ENCODE measurements at places on chromosomes 1 and 21.
A peak's percentile ranks its signal among the peaks of the same experiment; 100 is the strongest.

DNA sequence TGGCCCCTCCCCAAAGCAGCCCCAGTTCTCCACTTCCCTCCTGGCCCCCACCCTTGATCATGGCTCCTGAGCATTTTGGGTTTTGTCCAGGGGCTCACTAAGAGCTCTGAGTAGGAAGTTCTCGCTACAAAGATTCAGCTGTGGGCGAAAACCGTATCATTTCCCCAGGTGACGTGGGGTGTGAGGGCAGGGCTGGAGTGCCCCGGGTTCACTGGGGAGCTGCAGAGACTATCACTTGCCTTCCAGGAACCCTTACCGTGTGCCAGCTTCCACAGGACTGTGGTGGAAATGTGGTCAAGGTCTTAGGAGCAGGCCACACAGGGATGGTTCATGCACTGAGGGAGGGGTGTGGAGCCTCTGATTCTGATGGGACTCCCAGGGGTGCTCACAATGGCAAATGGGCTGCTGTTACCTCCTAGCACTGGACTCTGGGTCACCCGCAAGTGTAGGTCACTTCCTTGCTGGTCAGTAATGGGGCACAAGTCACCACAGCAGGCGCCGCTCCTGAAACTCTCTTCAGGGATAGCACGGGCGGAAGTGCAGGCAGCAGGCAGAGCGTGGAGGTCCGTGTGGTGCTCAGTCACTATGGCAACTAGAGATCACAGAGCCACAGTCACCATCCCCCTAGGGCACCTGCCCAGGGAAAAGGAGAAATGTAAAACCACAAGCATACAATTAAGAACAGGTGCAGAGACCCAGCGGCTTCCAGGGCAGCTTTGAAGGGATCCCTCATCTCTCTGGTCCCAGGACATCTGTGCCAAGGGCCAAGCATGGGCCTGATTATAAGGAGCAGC, 35.4 kb downstream of the RSPH1 start:
- no peak for DNase-seq

GRCh38 chr1:219266524-219266923, 92.8 kb downstream of the LYPLAL1 start:
- DNase-seq: no peak

DNA sequence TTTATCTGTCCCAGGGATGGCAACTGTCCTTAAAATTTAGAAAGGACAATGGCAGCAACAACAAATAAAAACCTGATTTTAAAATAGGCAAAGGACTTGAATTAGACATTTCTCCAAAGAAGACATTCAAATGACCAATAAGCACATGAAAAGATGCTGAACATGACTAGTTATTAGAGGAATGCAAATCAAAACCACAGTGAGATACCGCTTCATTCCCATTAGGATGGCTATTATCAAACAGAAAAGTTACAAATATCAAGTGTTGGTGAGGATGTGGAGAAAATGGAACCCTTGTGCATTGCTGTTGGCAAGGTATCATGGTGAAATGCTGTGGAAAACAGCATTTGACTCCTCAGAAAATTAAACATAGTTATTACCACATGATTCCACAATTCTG, 120.7 kb downstream of the CRB1 start:
- no peak for DNase-seq

DNA sequence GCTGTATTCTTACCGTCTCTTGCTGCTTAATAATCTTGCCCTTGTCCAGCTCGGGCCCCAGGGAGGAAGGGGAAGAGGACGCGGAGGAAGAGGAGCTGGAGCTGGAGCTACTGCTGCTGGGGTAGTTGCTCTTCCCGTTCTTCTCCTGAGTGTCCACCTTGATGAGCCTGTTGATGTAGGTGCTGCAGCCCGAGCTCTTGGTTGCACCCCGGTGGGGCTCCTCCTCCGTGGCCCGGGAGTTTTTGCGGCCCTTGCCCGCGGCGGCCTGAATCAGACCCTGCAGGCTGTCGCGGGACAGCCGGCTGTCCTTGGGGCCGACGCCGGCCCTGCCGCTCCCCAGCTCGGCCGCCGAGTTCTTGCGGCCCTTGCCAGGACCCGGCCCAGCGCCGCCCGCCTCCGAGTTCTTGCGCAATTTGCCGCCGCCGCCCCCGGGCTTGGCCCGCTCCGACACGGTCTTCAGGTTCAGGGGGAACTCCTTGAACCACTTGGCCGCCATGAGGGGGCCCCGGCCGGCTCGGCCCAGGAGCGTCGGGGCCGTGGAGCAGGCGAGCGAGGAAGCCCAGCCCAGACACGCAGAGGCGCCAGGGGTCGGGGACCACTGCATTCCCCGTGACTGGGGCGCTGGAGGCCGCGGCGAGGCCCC, 475 bp upstream of the TDRD10 start:
- DNase-seq: no peak

DNA sequence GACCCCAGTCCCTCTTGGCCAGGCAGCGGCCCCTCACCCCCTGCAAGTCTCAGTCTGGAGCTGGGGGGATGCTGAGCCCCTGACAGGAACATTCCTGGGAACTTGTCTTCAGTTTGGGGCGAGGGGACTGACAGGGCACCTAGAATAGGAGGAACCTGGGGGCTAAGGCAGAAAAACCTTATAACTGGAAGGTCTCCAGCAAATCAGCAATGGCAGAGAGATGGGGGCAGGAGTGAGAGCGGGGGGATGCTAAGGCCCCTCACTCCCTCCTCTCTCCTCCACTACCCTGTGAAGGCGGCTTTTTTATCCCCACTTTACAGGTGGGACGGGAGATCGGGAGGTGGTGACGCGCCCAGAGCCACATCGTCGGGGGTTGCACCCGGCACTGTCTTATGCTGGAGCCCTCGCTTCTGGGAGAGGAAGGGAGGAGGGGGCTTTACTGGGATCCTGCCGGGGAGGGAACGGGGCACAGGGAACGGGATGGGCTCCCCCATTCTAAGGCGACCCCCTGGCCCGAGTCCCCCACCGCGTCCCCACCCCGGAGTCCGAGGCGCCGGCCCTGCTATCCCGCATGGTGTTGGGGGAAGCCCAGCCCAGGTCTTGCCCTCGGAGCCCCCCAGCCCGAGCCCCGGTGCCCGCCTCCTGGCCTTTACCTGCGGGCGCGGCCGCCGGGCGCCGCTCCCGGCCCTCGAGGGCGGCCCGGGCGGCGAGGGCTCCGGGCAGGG, 456 bp downstream of the COL8A2 start:
- DNase-seq: no peak

GRCh38 chr1:1359664-1360468, 1.5 kb upstream of the MXRA8 start:
- DNase-seq: no peak

GRCh38 chr1:205259998-205260397, 32.3 kb downstream of the TMCC2 start:
- no peak for DNase-seq

- DNase-seq: no peak
Observed at GRCh38 chr1:18981242-18981641, 24.8 kb upstream of the IFFO2 start.

DNA sequence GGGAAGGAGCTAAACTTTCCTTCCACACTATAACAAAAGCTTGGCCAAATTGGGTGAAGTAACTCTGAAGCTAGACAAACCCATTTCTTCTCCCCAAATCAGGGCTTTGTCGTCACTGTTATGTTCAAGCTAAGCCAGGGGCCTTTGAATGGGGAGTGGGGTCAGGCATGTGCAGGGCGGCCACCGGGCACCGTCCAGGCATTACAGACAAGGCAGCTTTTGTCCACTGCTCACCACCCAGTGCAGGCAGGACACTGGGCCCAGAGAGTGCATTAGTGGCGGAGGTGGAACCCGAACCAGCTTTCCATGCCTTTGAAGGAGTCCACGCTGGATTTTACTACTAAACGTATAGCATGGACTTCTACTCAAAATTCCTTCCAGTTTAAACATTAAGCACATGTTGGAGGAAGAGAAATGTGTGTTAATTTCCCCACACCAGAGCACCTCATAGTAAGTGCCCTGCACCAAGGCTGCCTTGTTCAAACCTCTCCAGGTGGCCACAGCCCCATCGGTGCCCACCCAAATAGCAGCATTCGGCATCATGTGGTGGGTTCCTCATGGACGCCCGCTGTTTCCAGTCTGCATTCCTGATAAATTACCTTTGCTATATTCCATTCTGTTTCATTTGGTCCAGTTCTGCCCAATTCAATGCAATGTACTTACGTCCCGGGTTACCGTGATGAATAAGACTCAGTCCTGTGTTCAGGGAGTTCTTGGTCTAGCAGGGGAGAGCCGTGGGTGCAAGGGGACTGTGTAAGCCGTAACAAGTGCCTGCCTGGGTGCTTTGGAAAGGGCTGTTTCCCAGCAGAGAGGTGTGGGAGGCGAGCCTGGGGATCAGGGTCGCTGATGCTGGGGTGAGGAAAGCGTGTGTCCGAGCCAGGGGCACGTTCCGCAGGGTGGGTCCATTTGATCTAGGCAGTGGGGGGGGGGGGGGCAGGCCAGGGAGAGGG, 1.6 kb downstream of the UBASH3A start:
- no peak for DNase-seq

DNA sequence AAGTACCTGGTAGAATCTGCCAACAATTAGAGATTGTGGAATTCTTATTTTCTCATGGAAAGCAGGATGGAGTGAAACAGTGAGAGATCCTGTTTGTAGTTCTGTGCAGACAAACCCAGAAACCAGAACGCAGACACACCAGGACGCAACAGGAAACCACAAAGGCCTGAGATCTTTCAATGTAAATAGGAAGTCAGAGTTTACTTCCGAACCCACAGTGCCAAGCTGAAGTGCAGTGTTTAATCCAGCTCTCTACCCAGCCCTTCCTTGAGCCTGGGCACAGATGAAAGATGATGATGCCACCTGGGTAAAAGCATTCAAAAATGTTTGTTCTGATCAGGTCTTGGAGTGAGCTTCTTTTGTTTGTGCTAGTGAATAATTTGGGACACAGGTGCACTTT, 244.2 kb upstream of the HOOK1 start:
- peak; percentile 1 for DNase-seq

- DNase-seq: peak; percentile 73
Observed at GRCh38 chr1:117534995-117535467, 70.8 kb upstream of the TENT5C start.

DNA sequence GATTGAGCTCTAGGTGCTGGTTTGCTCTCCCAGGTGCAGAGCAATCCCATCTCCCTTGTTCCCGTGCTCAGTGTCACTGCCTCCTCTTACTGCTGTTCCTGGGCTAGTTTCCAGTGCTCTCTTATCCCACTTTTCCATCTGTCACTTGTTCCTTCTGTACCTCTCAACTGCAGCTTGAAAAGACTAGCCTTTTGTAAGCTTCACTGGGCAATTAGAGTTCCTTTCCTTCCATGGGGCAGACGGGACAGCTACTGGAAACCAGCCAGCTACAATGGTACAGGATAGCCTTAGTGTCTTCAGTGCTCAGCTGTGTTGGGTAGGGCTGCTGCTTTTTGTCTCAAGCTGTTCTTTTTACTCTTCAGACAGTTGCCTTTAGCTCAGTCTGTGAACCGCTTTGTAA, 31.6 kb downstream of the AGT start:
- no peak for DNase-seq

- no peak for DNase-seq
Observed at GRCh38 chr1:116518400-116518799, 52.4 kb downstream of the CD58 start.

DNA sequence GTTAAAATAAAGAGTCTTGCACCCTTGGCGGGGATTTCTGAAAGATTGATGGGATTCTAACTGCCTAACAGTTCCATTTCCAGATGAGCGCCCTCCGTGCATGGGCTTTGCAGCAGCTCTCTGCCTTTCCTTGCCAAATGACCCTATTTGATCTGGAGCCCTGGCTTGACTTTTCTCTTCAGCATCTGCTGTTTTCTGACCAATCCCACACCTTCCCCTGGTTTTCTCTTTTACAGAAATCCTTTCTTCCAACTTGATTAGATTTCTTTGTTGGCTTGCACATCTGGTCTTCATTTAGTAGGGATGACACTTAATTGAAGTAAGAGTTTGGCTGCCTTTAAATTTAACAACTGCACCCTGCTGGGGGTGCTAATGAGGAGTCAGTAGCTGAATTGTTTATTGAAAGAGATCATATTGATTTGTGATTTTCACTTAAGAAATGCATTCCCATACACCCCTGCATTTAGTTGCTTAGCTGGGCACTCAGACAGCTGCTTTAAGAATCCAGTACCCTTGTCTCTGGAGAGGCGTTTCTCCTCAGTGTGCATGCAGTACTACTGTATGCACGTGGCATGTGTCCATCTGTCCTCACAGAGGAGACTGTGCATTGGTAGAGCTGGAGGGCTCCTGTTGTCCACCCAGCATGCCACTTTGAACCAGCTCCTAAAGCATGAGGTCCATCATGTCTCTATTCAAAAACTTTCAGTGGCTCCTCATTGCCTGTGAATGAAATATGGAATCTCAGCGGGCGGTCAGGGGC, 99.7 kb downstream of the NOS1AP start:
- no peak for DNase-seq

DNA sequence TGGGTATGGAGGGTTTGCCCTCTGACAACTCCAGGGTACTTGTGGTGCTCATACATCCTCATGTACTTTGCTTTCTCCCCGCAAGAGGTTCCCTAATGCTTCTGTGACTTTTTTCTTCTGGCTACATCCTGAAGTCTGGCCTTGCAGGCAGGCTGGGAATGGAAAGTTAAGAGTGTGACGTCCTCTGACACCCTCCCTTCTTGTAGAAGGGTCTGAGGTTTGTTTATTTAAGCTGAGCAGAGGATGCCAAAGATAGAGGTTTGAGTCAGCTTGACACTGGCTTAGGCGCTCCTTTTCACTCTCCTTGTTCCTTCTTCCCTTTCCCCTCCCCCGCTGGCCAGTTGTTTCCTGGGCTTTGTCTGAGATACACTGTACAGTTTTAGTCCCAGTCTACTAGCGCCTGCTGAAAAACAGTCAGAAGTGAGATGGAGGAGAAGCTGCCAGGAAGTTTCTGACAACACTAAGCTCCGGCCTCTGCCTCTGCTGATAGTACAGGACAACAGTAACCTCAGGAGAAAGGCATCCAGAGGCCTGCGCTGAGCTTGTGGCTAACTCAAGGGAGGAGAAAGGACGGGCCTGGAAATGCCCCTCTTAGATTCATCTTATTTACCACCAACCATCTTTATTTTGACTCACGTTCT, at the start of gene MACF1:
Gene MACF1, plus strand, starts transcription at position 255 of the 641 bp plus-strand sequence. Its CDS starts 328 bp downstream, at position 583.
- DNase-seq: peak; percentile 82

GRCh38 chr1:203362720-203363025, 11.8 kb upstream of the FMOD start:
- no peak for DNase-seq

DNA sequence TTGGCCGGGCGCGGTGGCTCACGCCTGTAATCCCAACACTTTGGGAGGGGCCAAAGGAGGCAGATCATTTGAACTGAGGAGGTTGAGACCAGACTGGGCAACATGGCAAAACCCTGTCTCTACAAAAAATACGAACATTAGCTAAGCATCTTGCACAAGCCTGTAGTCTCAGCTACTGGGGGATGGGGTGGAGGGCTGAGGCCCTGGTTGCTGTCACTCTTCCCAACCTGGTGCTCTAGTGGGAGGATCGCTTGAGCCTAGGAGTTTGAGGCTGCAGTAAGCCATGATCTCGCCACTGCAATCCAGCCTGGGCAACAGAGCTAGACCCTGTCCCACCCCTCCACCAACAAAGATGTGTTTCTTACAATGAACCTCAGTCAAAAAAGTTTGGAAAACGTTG, 2.8 kb downstream of the PHGDH start:
- no peak for DNase-seq
